CD8-positive, alpha-beta memory T cell (primary cell): ENCODE measurements at places on chromosomes 1 and 21. TPM values are rescaled to one million over a fixed set of nuclear protein-coding genes. Genes with fewer than 3 reads are reported as not detected.

- H3K36me3 ChIP-seq = peaks cover 69% of the 10 kb centered on the region
- H3K27ac ChIP-seq = no peak overlapping the region
- H3K4me1 ChIP-seq = no peaks in the 10 kb centered on the region
Measured at GRCh38 chr1:236835491-236835890, 40.4 kb downstream of the MTR start.

DNA sequence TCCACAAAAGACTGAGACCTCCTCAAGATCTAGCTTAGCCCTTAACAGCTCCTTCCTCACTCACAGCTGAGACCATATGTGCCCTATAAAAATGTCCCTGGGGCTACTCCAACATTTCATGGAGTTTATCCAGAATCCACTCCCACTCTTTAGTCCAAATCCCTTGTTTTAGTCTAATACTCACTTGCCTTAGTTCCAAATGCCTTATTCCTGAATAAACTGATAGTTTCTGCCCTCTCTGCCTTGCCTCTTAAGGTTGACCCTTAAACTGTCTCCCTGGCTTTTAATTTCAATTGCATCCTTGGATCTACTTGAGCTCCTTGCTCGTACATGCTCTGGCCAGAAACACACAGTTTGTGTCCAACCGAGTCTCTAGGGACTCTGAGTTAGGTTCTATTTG lies 47.3 kb upstream of the LYPLAL1 start:
- no peak for DNase-seq
- H3K36me3 ChIP-seq = no peaks in the 10 kb centered on the region
- H3K4me3 ChIP-seq = no peak overlapping the region

DNA sequence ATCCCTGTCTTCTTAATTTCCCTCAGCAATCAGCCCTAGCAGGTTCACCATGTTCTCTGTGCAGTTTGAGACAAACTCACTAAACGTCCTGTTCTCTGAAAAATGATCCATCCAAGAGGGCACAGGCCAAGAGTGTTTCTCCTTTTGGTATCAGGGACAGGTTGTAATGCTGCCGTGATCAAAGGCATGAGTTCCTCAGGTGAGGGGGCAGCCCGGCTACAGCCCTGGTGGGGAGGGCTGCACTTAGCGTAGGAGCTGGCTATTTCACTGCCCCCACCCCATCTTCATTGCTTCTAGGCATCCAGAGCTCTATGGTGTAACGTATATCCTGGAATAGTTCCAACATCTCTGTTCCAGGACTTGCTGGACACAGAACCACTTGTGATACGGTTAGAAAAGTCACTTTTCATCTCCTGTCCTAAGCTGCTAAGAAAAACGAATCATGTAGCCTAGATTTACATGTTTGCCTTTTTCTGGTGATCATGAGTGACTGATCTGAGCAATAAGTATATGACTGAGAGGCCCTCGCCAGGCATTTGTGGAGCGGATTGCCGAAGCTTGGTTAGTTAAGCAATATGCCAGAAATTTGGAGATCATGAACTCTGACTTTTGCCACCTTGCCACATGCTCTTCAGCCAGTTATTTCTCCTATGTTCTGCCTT lies 41.1 kb upstream of the SRP9 start:
- H3K4me1 ChIP-seq = no peaks in the 10 kb centered on the region
- no peaks in the 10 kb centered on the region for H3K36me3 ChIP-seq
- no peak overlapping the region for H3K4me3 ChIP-seq

The OR2AK2 gene
- total RNA-seq = not detected

The CLCNKB gene
- not detected for total RNA-seq
